Activated CD4-positive, alpha-beta T cell treated with anti-CD3 and anti-CD28 coated beads for 36 hours (primary cell): ENCODE measurements at places on chromosomes 6 and 20. TPM values are rescaled to one million over a fixed set of nuclear protein-coding genes. Genes with fewer than 3 reads are reported as not detected.

GRCh38 chr6:169838346-169839028, 87.1 kb downstream of the ERMARD start:
- H3K27me3 ChIP-seq, result peaks cover 14% of the 10 kb centered on the region
- H3K27ac ChIP-seq, result no peak overlapping the region
- no peaks in the 10 kb centered on the region for H3K36me3 ChIP-seq

GRCh38 chr6:101150226-101150625, 243.3 kb upstream of the GRIK2 start:
- no peak for DNase-seq
- no peaks in the 10 kb centered on the region for H3K36me3 ChIP-seq
- no peaks in the 10 kb centered on the region for H3K4me1 ChIP-seq
- H3K27ac ChIP-seq, result no peak overlapping the region
- no peak overlapping the region for H3K4me3 ChIP-seq

DNA sequence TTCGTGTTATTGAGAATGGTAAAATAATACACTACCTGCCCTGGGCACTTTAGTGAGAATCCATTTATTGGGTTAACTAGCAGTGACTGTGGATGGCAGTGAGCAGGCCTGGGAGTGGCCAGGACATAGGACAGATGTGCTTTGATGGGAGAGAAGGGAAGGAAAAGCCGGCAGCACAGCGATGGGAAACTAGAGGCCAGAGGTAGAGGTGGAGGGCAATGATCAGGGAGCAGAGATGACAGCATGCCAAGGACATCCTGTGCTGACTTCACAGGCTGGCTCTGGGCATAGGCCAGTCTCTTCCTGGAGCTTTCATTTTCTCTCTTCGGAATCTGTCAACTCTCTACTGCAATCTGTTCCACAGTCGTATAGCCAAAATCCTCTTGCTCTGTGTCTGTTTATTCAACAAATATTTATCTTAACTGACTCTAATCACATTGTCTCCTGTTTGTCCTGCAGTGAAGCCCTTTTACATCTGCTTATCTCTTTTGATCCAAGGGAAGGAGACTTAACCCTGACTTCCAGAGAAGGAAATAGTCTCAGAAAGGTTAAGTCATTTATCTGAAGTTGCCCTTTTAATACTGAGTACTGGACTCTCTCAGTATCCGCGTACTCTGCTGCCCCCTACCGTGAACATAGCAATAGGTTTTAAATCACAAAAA, 18.4 kb upstream of the MMP24 start:
- H3K36me3 ChIP-seq, result no peaks in the 10 kb centered on the region
- H3K27ac ChIP-seq, result no peak overlapping the region
- peak; percentile 88 for DNase-seq
- H3K27me3 ChIP-seq, result no peaks in the 10 kb centered on the region

The LHFPL5 gene
- not detected for total RNA-seq

GRCh38 chr20:47354714-47355488, 1.6 kb downstream of the ZMYND8 start:
- H3K27me3 ChIP-seq, result no peaks in the 10 kb centered on the region
- peak overlapping the region; percentile 77 for H3K4me3 ChIP-seq
- H3K27ac ChIP-seq, result peak overlapping the region; percentile 98
- DNase-seq, result peak; percentile 24
- H3K36me3 ChIP-seq, result peaks cover 16% of the 10 kb centered on the region

DNA sequence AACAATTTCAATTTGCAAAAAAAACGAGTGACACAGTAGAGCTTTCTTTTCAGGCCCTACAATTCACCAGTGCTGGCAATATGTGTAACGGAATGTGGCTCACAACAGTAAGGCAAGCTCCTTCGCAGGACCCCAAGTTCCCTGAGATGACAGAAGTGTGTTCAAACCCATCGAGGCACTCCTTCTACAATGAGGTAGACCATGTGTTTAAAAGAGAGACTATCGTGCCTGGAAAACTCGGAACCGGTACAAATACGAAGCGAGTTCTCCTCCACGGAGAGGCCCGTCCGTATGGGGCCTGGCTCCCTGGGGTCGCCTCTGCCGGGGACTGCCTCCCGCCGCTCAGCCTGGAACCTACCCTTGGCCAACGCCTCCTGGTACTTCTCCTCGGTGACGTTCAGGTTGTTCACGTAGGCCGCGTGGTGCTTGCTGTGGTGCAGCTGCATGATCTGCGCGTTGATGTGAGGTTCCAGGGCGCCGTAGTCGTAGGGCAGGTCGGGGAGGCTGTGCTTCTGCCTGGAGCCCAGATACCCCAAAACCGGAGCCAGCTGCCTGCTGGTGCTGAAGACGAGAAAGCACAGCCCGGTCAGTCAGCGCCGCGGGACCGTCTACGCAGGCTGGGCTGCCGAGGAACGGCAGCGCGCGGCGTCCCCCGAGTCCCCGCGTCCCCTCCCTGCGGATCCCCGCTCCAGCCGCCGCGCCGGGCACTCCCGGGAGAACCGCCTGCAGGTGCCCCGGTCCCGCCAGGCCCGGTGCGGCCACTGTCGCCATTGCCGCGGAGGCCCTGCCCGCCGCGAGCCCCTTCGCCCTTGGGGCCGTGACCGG, 526 bp downstream of the SOD2 start:
- H3K27me3 ChIP-seq, result no peaks in the 10 kb centered on the region
- DNase-seq, result peak; percentile 81
- peak overlapping the region; percentile 92 for H3K4me3 ChIP-seq
- peak overlapping the region; percentile 93 for H3K27ac ChIP-seq
- H3K4me1 ChIP-seq, result peaks cover 46% of the 10 kb centered on the region

- H3K4me3 ChIP-seq, result no peak overlapping the region
- no peaks in the 10 kb centered on the region for H3K27me3 ChIP-seq
- H3K27ac ChIP-seq, result no peak overlapping the region
- no peaks in the 10 kb centered on the region for H3K36me3 ChIP-seq
- DNase-seq, result no peak
These were observed 159.8 kb upstream of the SYNDIG1 start for GRCh38 chr20:24309596-24309995.

DNA sequence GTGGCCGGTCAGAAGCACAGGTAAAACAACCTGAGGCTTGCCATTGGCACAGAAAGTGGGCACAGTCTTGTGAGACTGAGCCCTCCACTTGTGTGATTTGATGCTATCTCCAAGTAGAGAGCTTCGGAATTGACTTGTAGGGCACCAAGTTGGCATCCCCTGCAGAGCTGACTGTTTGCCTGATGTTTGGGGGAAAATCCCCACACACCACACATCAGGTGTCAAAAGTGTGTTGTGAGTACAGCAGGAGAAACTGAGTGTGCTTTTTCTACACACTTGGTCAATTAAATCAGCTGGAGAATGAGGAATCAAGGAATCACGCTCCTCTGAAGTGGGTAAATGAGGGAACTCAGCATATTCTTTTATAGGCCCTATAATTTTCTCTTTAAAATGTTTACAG, 989 bp downstream of the SERINC3 start:
- peak; percentile 31 for DNase-seq
- peaks cover 58% of the 10 kb centered on the region for H3K4me1 ChIP-seq
- H3K27ac ChIP-seq, result peak overlapping the region; percentile 22
- peak overlapping the region; percentile 81 for H3K4me3 ChIP-seq

DNA sequence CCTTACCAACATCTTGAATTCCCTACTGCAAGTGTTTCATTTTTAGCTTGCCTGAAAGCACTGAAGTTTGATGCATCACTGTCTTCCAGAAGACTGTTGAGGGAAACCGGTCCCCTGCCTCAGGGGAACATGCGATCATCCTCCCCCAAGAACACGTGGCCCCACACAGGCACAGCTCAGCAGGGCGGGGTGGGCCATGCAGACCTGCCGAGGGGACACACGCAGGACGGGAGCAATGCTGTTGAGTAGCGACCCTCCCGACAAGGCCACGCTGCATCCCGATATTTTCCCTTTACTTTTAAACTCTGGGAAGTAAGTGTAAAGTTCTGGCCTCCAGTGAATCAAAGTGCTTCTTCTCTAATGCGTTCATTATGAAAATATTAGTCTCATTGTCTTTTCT, 59.3 kb upstream of the XRN2 start:
- no peak for DNase-seq
- no peak overlapping the region for H3K4me3 ChIP-seq
- H3K36me3 ChIP-seq, result peaks cover 11% of the 10 kb centered on the region
- H3K4me1 ChIP-seq, result no peaks in the 10 kb centered on the region
- no peak overlapping the region for H3K27ac ChIP-seq

DNA sequence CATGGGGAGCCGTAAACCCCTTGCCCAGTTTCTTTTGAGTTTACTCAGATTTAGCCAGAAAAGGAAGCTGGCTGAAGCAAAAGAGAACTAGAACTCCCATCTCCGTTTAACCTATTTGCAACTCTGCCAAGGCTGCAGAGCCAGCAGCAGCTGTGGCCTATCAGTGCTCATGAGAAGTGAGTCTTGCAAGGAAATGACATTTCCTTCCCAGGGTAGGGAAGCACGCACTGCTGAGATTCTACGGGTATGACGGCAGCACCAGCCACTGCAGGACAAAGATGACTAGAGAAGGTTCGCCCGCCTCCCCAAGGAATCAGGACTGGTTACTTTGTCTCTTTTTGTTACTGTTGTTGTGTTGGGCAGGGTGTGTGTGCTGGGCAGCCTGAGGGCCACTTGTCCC, 47.6 kb downstream of the PPP1R3G start:
- H3K27ac ChIP-seq, result no peak overlapping the region
- no peaks in the 10 kb centered on the region for H3K4me1 ChIP-seq
- H3K4me3 ChIP-seq, result no peak overlapping the region
- DNase-seq, result no peak
- peaks cover 6% of the 10 kb centered on the region for H3K36me3 ChIP-seq
- no peaks in the 10 kb centered on the region for H3K27me3 ChIP-seq

- no peaks in the 10 kb centered on the region for H3K36me3 ChIP-seq
- peak; percentile 76 for DNase-seq
- H3K27me3 ChIP-seq, result peaks cover 37% of the 10 kb centered on the region
- no peak overlapping the region for H3K27ac ChIP-seq
These were observed 52.8 kb upstream of the SRSF6 start for GRCh38 chr20:43404878-43405277.

GRCh38 chr20:39660226-39660625, 698.1 kb downstream of the DHX35 start:
- no peak overlapping the region for H3K27ac ChIP-seq
- H3K4me3 ChIP-seq, result no peak overlapping the region
- H3K27me3 ChIP-seq, result no peaks in the 10 kb centered on the region
- no peak for DNase-seq
- H3K4me1 ChIP-seq, result no peaks in the 10 kb centered on the region
- H3K36me3 ChIP-seq, result no peaks in the 10 kb centered on the region

- no peaks in the 10 kb centered on the region for H3K36me3 ChIP-seq
- H3K4me1 ChIP-seq, result no peaks in the 10 kb centered on the region
- peaks cover 9% of the 10 kb centered on the region for H3K27me3 ChIP-seq
- DNase-seq, result no peak
- H3K27ac ChIP-seq, result no peak overlapping the region
- no peak overlapping the region for H3K4me3 ChIP-seq
These were observed 17.1 kb downstream of the RNF182 start for GRCh38 chr6:13941902-13942301.

The PSORS1C2 gene
- total RNA-seq, result not detected

DNA sequence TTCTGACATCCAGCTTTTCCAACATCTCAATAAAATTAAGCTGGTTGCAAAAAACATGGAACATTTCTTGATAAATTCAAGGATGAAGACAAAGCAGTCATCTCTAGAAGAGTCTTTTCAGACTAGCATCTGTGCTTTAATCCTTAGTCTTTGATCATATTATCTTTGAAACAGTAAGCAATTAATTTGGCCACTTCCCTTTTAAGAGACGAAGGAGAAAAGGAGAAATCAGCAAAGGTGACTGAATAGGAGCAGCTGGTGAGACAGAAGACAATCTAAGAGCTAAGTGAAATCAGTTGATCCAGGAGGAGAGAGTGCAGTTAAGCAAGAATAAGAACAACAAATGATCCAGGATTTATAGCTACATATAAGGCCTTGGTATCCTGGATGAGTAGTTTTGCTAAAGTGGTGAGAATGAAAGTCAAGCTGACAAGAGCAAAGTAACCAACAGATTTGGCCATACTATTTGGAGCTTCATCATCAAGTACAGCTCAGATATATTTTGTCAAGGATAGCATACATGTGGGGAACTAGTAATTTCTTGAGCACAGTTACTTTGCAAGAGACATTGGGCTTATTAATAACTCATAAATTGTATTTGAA, 215.5 kb downstream of the ADGB start:
- H3K27ac ChIP-seq, result no peak overlapping the region
- H3K4me1 ChIP-seq, result no peaks in the 10 kb centered on the region
- H3K4me3 ChIP-seq, result no peak overlapping the region
- no peak for DNase-seq

The BPIFA1 gene
- not detected for total RNA-seq
